ENCODE measurements at places on chromosomes 5 and 9.
A peak's percentile ranks its signal among the peaks of the same experiment; 100 is the strongest.

- no peak for DNase-seq
These were observed 86.8 kb upstream of the OSMR start for GRCh38 chr5:38758774-38759600.

- no peak for DNase-seq
These were observed 5.8 kb downstream of the NDUFS6 start for GRCh38 chr5:1806974-1807373.

GRCh38 chr5:42870882-42871418 is 59.3 kb upstream of the SELENOP start:
- peak; percentile 59 for DNase-seq

GRCh38 chr5:109313127-109313526 is 96.6 kb downstream of the PJA2 start:
- DNase-seq = no peak

GRCh38 chr5:54194318-54194717 is 116.1 kb downstream of the ARL15 start:
- no peak for DNase-seq

All from foreskin keratinocyte (primary cell).